ENCODE measurements at places on chromosomes 12 and 14. TPM values are rescaled to one million over a fixed set of nuclear protein-coding genes. Genes with fewer than 3 reads are reported as not detected.

Gene LMO3
- polyA plus RNA-seq: 1.6 TPM

- DNase-seq: no peak
Observed at GRCh38 chr14:71532790-71533189, 399.4 kb upstream of the RGS6 start.

GRCh38 chr12:121942145-121942718, 23.8 kb downstream of the CFAP251 start:
- DNase-seq: no peak

- DNase-seq: no peak
Observed at GRCh38 chr12:52003016-52003550, 3.7 kb upstream of the TAMALIN start.

DNA sequence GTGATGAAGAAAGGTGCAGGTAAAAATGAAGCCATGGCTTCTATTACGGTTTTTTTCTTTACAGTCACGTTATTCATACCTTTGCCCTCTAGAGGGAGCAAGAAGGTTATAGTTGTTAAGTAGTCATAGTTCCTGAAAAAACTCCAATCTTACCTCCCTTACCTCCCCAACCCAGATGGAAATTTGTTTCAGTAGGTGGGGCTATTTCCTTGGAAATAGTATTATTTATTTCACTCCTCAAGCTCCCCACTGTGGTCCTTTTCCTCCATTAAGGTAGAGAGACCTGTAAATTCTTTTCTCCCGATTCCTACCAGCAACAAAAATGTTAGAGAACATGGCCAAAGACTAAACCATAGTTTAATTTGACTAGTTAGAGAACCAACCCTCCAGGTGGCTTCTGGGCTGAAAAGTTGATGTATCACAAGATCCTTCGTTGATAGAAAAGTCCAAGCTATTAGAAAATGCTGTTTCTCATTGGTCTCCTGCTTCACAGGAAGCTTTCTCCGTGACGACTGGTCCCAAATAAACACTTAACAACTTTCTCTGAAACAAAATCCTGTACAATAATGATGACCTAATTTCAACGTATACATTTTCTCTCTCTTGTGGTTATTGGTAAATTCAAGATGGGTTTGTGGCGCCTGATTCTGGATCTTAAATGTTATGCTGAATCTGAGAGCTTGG, 43.5 kb downstream of the TMX1 start:
- peak; percentile 88 for DNase-seq

- no peak for DNase-seq
Observed at GRCh38 chr14:102194856-102195255, 55.2 kb downstream of the WDR20 start.

Gene ADSS1
- 53.2 TPM for polyA plus RNA-seq

GRCh38 chr12:83514372-83514771, 827.7 kb downstream of the TMTC2 start:
- no peak for DNase-seq

DNA sequence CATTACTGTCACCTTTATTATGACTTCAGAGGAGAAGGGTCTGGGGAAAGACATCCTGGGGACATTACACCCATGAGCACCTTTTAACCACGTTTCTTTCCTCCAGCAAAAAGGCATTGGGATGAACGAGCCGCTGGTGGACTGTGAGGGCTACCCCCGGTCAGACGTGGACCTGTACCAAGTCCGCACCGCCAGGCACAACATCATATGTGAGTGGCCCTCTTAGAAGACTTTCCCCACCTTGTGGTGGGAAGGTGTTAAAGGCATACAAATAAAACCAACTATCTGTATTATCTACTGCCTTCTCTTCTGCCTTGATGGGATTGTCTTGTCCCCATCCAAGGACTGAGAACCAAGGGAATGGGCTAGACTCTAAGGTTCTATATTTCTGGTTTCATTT, 6.0 kb downstream of the PSMD9 start:
- peak; percentile 35 for DNase-seq

- DNase-seq: no peak
Observed at GRCh38 chr14:51318813-51319597, 79.0 kb downstream of the TMX1 start.

Gene REP15
- polyA plus RNA-seq: 1.9 TPM

DNA sequence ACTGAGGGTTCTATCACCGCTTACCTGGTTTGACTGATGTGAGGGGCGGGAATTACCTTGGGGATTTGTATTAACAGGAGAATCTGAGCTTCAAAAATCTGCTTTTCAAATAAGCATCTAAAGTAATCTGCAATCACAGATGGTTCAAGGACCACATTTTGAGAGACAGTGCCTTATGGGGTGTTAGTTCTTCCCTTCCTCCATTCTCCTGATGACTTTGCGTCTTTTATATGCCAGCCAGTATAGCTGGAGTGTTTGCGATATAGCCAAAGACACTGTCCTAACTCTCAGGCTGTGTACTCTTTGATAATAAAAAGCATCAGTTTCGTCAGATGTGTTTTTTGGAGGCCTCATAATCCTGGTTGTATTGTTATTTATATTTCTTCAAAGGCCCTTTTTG, 39.5 kb downstream of the PPHLN1 start:
- no peak for DNase-seq

Gene CARMIL3
- polyA plus RNA-seq: 0.09 TPM

- no peak for DNase-seq
Observed at GRCh38 chr12:79920421-79921238, 14.3 kb downstream of the PPP1R12A start.

Gene TEX52
- polyA plus RNA-seq: 1.5 TPM

- DNase-seq: no peak
Observed at GRCh38 chr12:130479401-130480125, 141.9 kb downstream of the PIWIL1 start.

DNA sequence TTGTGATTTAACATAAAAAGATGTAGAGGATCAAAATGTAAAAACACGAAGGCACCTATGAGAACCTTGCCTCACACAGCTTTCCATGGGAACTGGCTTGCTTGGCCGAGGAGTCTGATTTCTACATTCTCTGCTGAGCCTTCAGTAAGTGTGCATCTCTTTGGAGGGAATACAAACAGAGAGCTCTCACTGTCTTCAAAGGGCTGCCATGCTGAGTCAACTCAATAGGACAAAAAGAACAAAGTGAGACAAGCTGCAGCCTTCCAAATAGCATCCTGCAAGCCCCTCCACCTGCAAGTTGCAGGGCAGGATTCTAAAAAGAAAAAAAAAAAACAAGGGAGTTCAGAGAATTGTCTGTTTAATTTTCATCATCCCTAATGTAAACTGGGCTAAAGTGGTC, 411.9 kb downstream of the NELL2 start:
- no peak for DNase-seq

DNA sequence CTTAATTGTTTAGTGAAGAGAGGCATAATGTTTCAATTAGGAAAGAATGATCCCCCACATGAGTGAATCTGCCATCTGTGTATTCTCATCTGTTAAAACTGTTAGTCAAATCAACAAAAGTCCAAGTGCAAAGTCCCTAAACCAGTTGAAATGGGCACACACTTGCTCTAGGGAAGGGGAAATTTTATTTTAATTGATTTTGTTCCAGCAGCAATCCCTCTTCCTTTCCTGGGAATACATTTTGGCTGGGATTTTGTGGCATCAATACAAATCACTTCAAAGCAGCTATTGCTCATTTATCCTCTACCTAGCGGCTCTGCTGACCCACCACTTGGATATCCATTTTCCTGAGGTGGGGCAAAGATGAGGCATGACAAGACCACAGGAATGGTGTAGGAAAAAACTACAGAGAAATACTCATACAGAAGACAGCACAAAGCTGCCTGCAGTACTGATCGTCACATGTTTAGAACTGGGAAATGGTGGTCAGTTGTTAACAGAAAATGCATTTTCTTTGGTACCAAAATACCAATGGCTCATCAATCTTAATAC, 9.8 kb upstream of the SSTR1 start:
- peak; percentile 3 for DNase-seq

Gene BIN2
- polyA plus RNA-seq: 2.3 TPM

GRCh38 chr12:12319451-12320183, 30.4 kb downstream of the MANSC1 start:
- no peak for DNase-seq

DNA sequence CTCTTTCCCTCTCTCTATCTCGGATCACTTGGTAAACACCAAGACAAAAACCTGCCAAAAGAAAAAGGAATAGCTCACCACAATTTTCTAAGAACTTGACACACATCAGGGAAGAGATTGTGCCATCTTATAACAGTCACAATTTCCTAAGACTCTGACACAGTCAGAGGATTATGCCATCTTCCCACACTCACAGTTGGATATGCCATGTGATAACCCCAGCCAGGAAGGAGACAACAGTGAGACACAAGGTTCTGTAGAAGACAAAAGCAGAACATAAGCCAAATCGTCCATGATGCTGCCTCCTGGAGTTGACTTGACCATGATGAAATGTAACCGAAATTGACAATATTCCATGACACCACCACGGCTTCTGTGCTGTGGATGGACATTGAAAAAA, 2.8 kb upstream of the CLEC9A start:
- no peak for DNase-seq

GRCh38 chr14:103312006-103312635, 21.9 kb upstream of the EIF5 start:
- no peak for DNase-seq

Gene WNT1
- not detected for polyA plus RNA-seq

- DNase-seq: peak; percentile 18
Observed at GRCh38 chr14:82935691-82936090, 1402.0 kb upstream of the SEL1L start.

Gene RNU4-1
- not detected for polyA plus RNA-seq

GRCh38 chr14:99169776-99170356, 102.1 kb downstream of the BCL11B start:
- no peak for DNase-seq

GRCh38 chr12:113867258-113867657, 98.9 kb downstream of the RBM19 start:
- no peak for DNase-seq

GRCh38 chr14:38073641-38074040, 134.1 kb upstream of the SSTR1 start:
- no peak for DNase-seq

DNA sequence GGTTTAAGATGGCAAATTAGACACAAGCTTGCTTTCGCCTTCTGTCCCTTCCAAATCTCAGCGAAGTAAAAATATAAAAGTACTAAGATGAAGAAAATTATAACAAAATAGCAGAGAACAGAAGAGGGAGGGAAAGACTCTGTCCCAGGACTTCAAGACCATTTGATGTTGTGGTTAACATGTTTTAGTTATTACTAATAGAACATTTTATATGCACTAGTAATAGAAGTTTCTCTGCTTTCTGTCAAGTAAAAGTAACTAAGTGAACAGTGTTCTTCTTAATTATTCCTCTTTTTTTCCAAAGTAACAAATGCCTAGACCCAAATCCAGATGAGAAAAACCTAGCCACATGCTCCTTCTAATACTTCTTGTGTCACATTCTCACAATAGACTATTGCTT, 85.1 kb upstream of the DAAM1 start:
- no peak for DNase-seq

Gene SERPINA12
- not detected for polyA plus RNA-seq

GRCh38 chr12:115485503-115485902, 792.0 kb downstream of the MED13L start:
- no peak for DNase-seq

GRCh38 chr12:91381309-91381804, 198.7 kb upstream of the DCN start:
- DNase-seq: peak; percentile 91

- DNase-seq: no peak
Observed at GRCh38 chr14:28308734-28309133, 457.9 kb upstream of the FOXG1 start.

DNA sequence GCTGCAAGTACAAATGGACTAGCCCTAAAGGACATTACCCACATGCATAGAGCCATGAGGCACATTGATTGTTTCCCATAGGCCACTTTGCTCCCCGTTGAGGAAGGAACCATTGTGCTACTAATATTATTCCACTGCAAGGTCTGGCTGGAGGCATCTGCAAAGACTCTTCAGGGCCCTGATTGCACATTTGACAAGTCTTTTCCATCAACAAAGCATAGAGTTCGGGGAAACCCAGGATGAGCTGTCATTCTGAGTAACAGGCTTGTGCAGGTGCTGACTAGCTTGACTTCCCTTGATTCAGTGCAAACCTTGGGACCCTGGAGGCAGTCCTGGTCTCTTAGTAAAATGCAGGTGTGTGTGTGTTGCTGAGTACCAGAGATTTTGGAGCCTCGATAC, 73.8 kb downstream of the SUSD6 start:
- DNase-seq: no peak

- no peak for DNase-seq
Observed at GRCh38 chr12:10802587-10802986, at the start of gene TAS2R7. TSS of gene TAS2R7 (minus strand) at chr12:10802627. CDS start at chr12:10802570, 57 bp downstream.

Gene VASH1
- 51.0 TPM for polyA plus RNA-seq

DNA sequence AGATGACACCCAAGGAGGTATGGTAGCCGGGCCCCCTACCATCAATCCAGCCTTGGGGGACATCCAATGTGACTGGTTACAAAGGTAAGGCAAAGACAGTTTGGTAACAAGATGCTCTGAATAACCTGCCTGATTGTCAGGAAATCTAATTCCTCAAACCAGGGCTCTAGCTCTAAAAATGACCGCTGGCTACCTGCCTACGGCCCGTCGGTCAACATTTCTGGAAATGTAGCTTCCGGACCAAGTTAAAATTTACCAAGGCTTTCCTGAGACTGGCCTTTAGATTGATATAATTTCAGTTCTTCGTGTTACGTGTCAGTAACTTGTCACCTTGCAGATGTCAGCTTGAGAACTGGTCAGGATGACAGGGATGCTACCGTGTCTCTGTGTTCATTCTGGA, 34.2 kb upstream of the FOXN3 start:
- no peak for DNase-seq

DNA sequence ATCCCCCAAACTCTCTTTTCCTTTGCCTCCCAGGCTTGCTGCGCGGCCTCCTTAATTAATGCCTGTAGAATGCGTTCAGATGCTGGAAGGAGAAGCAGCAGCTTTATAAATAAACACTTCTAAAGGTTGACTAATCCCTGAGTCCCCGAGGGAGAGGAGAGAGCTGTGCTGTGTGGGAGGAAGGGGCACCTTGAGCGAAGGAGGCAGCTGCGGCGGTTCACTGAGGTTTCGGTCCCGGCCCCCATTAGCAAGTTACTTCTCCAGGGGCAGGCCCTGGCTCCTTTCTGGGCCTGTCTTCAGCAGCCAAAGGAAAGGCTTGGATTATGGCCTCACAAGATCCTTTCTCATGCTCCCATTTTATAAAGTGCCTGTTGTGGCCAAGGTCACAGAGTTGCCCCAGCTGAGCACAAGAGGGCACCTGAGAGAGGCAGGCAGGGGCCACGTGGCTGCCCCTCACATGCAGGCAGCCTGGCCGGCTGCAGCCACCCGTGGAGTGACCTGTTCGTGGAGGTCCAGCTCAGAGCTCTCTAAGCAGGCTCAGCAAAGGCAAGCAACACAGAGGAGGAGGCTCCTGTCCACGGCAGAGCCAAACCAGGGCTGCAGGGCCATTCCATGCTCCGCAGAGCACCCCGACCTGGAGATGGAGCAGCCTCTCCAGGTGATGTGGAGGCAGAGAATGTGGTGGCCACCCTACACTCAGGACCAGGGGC, 15.0 kb upstream of the CACNA2D4 start:
- DNase-seq: no peak
